ENCODE measurements at places on chromosomes 1 and 21.

DNA sequence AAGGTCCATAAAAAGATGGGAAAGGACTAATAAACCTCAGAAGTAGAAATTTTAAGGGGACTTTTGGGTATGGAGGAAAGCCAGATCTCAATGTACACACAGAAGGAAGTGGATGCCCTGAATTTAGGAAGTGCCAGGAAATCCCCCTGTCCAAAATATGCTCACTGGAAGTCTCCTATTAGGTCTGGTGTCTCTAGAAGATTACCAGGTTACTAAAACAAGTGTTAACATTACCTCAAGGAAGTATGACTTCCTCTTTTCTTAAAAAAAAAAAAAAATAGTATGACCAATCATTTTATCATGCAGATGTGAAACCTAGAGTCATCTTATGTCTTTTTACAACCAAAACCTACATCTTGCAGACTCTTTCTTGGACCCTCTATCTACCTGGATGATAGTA is 30.7 kb downstream of the CD58 start:
- no peak for DNase-seq

DNA sequence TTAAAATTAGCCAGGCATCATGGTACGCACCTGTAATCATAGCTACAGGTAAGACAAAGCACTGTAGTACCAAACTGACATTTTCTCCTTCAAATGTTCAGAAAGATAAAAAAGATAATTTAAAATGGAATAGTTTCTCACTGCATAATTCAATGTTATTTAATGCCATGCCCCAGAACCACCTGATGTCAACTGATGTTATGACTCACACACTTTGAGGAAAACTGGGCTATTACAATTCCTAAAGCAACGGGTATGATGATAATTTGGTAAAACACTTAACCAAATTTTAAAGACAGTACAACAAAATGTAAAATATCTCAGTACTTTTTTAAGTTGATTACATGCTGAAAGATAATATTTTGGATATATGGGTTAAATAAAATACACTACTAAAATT is 22.9 kb upstream of the PLEKHO1 start:
- DNase-seq, result no peak

DNA sequence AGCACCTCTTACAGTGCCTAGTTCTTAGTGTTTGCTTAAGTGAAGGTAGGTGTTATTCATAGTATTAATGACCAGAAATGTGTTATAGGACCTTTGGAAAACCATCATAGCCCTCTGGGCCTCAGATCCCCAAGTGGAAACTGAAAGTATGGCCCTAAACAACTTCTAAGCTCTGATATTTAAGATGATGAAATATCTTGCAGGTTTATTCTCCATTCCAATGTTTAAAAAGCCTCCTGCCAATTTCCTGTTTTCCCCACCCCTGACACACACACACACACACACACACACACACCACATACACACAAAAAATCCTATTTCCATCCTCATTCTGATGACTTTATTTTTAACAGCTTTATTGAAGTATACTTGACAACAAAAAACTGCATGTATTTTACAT is 108.2 kb downstream of the DIRAS3 start:
- DNase-seq, result no peak

- DNase-seq, result no peak
These were observed 57.8 kb upstream of the ID3 start for GRCh38 chr1:23617084-23617521.

- no peak for DNase-seq
These were observed 262.1 kb upstream of the LRRC7 start for GRCh38 chr1:69305621-69306020.

DNA sequence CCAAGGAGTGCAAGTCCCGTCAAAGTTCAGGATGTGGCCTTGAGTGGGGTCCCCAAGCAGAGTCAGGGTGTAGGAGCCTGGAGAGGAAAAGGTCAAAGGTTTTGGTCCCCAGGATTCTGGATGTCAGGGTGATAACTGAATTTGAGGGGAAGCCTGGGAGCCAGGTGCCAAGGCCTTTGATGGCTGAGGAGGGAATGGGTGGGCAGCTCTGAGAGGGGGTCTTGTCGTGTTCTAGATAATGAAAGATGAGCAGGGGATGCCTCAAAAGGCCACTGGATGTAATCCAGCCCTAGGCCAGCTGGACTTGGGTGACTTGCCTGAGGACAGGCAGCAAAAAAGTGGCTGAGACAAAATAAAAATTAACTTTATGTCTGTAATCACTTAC is 27.5 kb upstream of the KCNA2 start:
- no peak for DNase-seq

DNA sequence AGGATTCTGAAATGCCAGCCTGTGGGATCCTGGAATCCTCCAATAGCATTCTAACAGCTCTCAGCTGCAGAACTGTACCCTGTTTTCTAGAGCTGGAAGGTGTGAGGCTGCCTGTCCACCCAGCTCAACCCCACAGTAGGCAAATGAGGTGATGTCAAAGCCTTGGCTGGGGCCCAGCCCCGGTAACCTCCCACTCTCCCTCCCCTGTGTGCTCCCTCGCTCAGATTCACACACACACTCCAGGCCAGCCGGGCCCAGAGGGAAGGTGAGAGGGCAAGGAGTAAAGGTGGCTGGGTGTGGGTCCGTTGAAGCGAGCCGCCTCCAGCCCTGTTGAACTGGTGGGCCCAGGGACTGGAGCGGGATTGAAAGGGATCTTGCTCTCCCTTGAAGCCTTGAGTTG is at the start of gene BSND:
Gene BSND (plus strand): TSS at position 257 of the 400 bp plus-strand sequence. CDS start 254 bp downstream, outside the sequence.
- no peak for DNase-seq

DNA sequence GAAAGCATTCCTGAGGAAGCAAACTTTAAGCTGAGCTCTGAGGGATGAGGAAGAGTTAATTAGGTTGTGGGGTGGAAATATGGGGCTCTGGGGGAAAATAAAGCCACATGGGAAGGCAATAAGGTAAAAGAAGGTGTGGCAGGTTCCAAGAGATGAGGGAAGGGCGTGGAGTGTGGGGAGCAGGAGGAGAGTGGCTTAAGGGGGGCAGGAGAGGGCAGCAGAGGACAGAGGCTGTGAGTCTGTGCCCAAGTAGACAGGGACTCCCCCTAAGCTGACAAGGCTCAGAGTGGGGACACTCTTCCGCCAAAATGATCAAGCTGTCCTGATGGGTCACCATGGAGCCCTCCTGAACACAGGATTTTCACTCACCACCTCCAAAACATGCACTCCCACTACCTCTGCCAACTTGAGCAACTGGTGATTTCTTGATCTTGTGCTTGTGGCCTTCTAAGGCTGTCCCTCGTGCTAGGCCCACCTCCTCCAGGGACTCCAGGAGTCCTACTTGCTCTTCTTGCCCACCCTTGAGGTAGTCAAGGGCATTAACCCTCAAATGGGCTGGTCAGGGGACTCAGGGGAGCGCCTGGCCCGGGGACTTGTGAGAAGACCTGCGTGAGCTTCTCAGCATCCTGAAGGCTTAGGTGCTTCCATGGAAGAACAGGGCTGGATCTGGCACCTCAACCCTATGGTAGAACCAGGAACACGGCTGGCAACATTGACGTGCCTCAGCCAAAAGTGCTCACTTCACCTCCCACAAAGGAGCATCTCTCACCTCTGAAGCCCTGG is 23.4 kb downstream of the DMAP1 start:
- DNase-seq, result no peak

DNA sequence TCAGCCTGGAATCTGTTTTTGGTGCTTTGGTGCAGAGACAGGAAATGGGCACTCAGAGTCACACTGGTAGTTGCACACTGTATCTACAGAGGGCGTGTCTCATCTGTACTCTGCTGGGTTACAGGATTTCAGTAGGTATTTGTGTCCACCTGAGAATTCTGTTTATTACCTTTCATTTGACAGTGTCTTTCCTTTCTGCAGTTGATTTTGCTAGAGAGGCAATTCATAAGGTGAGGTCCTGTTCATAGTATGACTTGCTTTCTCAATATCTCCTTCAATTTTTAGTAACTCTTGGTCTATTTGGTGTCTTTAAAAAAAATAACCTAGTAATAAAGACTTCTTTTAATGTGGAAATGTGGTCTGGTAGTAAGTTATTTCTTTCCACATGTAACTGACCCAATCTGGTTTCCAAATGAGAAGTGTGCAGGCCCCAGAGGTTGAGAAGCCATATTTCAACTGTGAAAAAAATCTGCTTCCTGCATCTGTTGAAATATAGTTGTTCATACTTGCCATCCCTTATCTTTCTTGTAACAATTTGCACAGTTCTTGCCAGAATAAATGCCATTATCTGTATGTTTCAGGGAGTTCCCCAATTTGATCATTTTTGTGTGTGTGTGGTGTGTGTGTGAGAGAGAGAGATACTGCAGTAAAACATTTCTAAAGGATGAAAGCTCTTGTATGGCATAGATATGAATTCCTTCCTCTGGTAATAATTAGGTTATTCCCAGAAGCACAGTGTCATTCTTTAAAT is 78.4 kb upstream of the DNAJC6 start:
- DNase-seq, result no peak

- no peak for DNase-seq
These were observed 615 bp downstream of the GPR161 start for GRCh38 chr1:168135921-168136708.

GRCh38 chr1:61337981-61338848 is 255.9 kb downstream of the NFIA start:
- no peak for DNase-seq

DNA sequence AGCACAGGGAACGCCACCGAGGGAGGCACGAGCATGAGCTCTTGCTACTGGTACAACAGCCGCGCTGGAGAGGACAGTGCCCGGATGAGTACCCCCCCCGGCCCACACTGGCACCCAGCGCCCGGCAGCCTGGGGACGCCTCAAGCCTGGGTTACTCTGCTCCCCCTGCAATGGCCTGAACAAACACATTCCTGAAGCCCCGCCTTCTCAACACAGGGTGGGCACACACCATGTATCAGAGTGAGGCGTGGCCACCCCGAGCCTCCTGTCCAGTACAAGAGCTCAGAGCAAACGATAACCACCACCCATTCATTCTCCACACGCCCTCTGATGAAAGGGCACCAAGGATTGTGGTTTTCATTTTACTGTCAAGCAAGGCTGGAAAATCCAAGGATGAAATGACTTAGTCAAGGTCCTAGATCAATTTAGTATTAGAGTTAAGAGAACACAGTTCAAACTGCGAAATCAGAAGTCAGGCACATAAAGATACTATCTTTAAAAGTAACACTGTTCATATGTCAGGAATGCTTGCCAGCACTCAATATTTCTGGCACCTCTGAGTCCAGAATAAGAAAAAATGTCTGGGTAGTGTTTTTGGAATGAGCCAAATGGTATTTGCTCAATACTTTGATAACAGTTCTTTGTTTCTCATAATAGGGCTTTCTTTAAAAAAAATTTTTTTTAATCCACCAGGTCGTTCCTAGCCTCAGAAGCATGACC is 22.0 kb downstream of the UBE2G2 start:
- DNase-seq, result no peak

- DNase-seq, result no peak
These were observed 1.7 kb upstream of the ATP1A4 start for GRCh38 chr1:160149716-160150115.

- DNase-seq, result no peak
These were observed 18.4 kb downstream of the HHAT start for GRCh38 chr1:210347112-210347511.

DNA sequence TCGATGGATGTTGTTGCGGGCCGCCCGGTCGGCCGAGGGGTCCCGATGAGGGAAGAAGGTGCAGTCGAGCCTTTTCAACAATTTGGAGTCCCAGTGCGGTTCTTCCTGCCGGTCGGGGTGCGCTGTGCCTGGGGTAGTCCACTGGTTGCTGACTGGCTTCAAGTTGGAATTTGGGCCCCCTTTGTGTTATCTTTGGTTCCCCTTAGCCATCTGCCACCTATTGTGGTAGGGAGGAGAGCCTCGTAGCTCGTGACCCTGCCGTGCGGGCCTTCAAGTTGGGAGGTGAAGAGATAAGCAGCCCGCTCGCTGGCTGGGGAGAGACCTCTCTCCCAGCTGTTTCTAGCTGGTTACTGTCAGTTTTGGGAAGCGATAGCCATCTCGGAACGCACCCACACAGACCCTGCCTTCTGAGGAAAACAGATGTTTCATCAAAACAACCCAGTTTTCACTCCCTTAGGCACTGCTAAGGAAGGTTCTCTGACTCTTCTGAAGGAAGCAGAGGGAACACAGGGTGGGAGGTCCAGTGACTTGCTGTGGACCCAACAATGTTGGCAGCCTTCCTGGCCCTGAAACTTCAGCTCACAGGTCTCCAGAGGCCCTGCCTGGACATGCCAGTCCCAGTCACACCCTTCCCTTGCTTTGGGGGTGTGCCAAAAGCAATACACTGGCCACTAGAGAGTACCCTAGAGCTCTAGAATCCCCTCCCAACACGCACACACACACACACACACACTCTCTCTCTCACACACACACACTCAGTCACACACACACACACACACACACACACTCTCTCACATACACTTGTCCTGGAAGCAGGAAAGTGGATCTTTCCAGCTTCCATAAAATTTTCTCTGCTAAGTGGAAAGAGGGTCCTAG is 1.0 kb downstream of the BTG2 start:
- no peak for DNase-seq

DNA sequence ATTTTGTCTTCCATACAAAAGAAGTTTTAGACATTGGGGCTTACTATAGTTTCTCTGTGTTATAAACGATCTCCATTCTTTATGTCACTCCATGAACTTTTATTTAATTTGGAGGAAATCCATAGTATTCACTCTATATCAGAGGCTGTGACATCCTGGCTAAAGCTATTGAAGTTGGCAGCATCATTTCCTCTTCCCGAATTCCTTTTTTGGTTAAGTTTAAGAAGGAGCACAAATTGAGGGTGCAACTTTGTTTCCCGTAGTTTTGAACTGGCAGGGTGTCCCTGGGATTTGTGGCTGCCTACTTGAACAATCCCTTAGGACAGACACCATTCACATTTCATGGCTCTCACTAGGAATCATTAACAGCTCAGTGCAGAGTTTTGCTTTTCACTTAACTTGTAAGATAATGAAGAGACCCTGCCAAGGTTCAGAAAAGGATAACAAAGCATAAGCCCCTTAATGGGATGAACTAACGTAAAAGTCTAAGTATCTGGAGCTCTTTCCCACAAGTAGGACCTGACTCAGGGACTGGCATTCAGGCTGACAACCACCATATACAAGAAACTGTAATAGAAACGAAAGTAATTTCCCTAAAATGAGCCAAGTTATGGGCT is 13.9 kb downstream of the S1PR1 start:
- DNase-seq, result no peak

DNA sequence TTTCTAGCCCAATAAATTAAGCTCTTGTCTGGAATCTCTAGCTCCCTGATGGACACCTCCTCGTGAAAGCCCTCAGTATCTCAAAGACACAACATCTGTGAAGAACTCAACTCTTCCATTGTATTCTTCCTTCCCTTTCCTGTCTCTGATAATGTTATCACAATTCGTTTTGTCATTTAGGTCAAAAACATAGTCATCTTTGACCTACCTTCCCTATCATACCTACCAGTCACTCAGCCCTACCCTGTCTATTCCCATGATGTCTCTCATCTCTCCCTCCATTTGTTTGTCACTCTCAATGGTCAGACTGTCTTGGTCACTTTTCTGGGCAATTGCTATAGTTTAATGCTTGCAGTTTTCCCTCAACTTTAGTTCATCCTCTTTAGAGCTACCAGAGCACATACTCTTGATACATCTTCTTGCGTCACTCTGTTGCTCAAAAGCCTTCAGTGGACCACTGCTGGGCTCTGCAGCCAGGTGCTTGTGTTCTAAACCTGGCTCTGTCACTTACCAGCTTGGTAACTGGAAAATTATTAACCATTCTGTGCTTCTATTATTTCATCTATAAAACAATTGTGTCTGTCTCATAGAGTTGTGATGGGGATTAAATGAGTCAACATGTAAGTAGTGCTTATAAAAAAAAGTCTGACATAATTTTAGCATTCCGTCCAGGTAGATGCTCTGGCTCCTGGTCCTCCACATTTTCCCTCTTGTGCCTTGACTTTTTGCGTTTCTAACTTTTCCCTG is 39.6 kb downstream of the DDR2 start:
- no peak for DNase-seq

GRCh38 chr1:157356601-157357000 is 195.7 kb downstream of the FCRL5 start:
- no peak for DNase-seq
